ENCODE measurements at places on chromosomes 6 and 20. TPM values are rescaled to one million over a fixed set of nuclear protein-coding genes. Genes with fewer than 3 reads are reported as not detected.

DNA sequence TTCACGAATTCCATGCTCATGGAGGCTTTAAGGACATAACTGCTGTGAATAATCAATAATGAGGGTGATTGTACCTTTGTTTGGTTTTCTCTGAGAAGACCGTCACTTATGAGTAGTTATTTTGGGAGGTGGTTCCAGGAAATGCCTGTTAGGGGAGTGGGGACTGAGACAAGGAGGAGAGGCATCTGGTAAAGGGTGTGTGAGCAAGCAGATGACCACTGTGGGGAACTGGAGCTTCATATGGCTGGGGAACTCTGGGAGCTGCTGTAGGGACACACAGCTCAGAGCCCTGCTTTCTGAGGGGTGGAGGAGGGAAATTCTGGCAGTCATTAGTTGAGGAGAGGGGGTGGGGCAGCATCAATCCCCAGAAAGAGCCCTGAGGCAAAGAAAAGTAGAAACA lies 71.3 kb upstream of the TINAG start:
- DNase-seq, result no peak

The FOXC1 gene
- 0.17 TPM for total RNA-seq

DNA sequence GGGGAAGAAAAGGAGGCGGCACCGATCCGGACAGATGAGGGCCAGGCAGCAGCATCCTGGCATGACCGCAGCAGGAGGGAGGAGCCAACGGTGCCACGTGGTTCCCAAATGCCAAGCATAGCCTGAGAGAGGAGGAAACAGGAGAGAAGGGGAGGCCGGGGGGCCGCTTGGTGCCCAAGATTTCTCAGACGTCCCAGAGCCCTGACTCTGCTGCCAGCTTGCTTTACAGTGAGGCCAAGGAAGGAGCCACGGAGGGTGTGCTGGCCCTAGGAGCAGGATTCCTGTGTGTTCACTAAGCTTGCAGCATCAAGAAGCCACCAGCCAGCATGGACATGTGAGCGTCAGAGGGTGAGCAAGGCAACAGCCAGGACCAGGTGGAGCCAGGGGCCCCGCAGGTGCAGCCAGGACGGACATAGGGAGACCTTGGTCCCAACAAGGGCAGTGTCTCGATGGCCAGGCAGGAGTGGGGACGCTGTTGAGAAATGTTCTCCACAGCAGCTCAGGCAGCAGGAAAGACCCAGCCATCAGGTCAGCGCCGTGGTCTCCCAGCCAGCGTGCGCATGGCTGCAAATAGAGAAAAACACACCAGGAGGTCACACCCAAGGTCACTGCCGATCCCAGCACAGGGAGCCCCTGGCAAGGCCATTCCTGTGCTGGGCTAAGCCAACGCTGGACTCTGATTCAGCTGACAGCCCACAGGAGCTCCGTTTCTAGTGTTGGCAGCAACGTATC lies 143.7 kb downstream of the DLL1 start:
- no peak for DNase-seq

The PPP1R3G gene
- total RNA-seq, result 0.05 TPM

The MYCT1 gene
- not detected for total RNA-seq

The GFRAL gene
- total RNA-seq, result not detected

DNA sequence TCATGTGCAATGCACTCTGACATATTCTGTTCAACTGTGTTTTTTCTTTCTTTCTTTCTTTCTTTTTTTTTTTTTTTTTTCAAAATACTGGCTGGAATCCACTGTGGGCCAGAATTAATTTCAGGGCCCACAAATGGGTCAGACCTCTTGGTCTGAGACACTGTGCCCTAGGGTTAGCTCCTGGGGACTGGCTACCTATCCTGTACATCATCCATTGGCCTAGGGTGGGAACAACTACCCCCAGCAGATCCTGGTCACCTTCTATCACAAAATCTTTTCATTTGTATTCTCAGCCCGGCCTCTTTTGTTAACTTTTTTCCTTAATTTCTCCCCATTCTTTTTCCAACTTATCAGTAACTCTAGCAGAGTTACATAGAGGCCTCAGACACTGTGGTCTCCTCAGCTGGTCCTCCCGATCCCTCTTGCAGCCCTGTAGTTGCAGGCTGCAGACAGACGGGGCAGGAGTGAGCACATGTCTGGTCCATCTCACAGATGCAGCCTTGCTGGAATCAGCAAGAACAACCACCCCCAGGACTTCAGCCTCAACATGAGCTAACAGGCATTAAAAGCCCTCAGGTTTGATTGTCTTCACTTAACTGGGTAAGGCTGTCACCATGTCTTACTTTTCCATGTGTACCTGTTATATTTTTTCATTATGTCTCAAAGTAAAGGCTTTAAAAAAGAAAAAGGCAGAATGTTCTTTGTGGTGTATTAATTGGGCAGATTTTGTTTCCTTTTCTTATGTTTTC lies 41.3 kb downstream of the TXLNB start:
- DNase-seq, result peak; percentile 66

DNA sequence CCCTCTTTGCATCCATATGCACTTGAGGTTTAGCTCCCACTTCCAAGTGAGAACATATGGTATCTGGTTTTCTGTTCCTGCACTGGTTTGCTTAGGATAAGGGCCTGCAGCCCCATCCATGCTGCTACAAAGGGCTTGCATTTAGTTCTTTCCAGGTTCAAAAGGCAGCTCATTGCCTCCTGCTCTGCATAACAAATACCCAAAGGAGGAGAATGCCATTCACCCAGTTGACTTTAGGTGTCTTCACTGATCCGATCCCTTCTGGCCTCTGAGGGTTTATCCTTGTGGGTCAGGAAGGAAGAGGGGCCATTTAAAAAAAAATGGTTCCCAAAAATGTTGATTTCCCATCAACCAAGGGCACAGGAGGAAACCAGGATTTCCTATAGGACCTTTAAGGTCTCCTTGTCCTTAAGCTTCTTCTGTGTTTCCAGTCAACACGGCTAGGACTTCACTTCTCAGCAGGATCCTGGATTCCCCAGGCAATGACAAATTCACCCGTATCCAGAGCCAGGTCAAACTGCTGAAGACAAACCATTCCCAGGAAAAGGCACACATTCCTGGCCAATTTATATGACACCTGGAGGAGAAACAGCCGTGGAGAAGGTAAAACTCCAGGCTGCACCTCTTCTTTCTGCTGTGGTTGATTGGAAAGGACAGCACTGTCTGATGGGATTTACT lies 447.7 kb upstream of the CDH4 start:
- no peak for DNase-seq

DNA sequence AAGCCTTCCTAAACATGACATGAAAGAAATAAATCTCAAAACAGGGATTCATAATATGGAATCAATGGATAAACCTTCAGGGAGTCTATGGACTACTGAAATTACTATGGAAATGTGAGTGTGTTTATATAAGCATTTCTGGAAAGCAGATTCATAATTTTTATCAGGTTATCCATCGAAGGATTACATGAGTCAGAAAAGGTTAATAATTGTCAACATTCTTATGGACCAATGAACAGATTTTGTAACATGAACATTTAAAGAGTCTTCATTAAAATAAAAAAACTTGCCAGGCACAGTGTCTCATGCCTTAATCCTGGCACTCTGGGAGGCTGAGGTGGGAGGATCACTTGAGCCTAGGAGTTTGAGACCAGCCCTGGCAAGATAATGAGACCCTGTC lies 84.8 kb downstream of the AHI1 start:
- DNase-seq, result no peak

DNA sequence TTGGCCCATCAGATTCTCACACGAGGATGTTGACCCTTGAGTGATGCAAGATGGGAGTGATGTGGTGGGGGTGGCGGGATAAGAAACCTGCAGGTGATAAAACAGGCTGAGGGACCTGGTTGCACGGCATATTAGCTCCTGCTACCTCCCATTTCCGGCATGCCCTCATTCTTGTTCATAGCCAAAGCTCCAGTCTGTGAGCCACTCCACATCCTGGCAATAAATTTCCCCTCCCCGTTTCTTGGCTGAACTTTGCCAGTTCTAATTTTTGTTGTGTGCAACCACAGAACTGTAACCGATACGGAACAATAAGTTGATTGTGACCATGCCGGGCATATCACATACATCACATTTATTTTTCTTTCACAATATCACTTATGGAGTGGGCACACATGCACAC lies 41.6 kb upstream of the NFATC2 start:
- no peak for DNase-seq

The ETV7 gene
- total RNA-seq, result 1.4 TPM

DNA sequence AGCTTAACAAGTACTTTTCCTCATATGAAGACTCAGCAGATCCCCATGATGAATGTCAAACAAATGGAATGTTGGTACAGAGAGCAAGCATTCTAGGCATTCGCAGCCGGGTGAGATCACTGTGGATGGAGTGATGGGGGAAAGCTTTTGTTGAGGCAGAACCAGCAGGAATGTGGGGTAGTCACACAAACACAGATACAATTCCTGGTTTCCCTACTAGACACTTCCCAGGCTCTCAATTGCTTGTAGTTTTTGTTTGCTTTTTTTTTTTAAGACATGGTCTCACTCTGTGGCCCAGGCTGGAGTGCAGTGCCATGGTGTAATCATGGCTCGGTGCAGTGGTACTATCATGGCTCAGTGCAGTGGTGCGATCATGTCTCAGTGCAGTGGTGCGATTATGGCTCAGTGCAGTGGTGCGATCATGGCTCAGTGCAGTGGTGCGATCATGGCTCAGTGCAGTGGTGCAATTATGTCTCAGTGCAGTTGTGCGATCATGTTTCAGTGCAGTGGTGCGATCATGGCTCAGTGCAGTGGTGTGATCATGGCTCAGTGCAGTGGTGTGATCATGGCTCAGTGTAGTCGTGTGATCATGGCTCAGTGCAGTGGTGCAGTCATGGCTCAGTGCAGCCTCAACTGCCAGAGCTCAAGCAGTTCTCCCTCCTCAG lies 15.4 kb upstream of the IER3 start:
- no peak for DNase-seq

DNA sequence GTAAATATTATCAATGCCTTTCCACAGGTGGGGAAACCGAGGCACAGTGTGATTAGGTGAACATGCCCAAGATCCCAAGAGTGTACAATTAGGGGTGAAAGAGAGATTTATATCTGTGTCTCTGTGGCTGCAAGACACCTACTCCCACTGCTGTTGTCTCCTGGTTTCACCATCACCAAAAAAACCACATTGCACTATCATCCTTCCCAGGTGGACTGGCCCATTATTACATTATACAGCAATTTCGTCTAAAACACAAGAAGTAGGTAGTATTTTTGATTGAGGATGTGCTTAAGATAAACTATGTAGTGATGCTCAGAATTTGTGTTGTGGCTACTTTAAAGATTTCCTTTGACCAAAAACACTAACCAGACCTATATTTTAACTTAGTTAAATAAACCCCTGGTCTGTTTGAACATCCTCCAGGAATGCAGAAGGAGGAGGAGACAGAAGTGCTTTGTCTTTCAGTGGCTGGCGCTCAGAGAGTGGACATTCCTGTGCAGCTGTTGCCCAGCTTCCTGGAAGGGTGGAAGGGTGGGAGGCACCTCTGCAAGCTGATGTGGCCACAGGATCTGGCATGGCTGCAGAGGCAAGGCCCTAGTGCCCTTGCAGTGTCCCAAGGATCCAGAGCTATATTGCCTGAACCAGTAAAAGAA lies 23.8 kb downstream of the DCBLD1 start:
- DNase-seq, result no peak

DNA sequence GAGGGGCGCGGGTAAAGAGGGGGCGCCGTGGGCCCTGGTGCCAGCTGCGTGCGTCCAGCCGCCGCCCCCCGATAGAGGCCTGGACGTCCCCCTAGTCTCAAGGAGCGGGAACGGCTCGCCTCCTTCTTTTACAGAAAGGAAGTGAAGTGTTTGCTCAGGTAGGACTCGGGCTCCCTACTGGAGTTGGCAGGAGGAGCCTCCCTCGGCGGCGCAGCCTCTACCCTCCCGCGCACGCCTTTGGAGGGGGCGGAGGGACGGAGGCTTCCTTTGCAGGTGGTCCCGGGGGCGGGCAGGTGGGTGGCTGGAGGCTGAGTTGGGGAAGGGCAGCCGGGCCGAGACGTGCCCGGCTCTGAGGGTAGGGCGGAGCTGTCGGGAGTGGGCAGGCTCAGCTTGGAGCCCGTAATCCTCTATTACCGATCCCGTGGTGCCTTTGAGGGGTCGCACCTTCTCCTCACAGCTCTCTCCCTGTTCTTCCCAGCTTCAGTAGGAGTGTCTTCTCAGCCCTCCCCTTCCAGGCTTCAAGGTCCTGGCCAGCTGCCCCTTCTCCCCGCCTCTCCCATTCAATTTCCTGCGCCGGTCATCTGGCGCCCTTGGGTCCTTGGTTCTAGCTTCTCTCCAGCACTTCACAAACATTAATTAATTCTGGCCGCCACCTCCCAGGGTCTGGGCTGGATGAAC lies 728 bp downstream of the ITPR3 start:
- DNase-seq, result peak; percentile 50

The UST gene
- total RNA-seq, result 1.6 TPM

DNA sequence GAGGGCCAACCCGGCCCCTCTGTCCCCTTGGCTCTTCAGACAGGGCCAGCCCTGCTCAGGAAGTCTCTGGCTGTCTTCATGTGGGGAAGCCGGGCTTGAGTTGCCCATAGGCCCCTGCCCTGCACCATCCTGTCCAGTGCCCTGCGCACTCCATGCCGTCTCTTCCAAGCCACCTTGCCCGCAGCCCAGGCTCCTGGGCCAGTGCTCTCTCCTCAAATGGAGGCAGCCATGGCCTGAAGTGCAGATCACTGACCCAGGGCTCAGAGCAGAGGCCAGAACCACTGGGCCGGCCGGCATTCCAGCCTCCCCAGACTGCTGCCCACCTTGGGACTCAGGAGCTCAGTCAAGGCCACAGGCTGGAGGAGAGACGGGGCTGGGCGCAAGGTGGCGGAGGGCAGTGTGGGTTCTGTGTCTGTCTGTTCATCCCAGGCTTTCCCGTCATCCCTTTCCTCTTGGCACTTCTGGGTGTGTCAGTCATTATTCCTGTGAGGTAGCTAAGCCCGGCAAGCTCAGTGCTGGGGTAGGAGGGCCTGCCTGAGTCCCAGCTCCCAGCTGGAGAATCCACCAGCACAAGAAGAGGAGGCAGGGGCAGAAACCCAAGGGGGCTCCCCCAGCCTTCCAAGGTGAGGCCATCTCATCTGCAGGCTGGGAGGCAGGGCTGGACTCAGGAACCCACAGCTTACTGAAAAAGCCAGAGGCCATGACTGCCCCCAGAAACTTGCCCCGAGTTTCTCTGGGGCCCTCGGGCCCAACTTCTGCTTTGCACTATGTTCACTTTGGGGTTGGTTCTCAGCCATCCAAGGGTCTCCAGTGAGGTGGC lies 22.4 kb downstream of the SDCBP2 start:
- DNase-seq, result no peak

The SYS1 gene
- 38.8 TPM for total RNA-seq

DNA sequence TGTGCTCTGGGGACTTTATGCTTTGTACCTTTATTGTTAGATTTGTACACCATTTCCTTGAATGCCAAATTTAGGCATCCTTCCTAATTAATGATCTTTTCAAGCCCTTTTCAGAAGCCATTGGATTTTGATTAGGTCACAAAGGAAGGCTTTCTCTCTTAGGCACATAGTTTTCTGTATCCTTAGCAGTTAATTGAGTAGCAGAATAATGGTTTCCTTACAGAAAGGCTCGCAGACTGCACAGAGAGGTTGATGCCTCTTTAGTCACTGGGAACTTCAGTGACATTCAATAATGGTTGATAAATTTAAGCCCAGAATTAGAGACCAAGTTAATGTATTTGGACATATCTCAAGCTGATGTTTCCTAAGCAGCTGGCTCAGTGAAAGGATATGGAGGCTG lies 139.1 kb upstream of the VGLL2 start:
- no peak for DNase-seq

- no peak for DNase-seq
Observed at GRCh38 chr20:19019734-19020364, 192.6 kb upstream of the SLC24A3 start.
